IPS-NIHi11 (cell line): ENCODE measurements at places on chromosomes 4 and X.

GRCh38 chr4:109589119-109589518, 29.1 kb downstream of the MCUB start:
- no peak for DNase-seq

GRCh38 chr4:176897226-176897625, 104.5 kb upstream of the VEGFC start:
- DNase-seq, result no peak

GRCh38 chrX:46967547-46967946, 55.3 kb downstream of the JADE3 start:
- no peak for DNase-seq

DNA sequence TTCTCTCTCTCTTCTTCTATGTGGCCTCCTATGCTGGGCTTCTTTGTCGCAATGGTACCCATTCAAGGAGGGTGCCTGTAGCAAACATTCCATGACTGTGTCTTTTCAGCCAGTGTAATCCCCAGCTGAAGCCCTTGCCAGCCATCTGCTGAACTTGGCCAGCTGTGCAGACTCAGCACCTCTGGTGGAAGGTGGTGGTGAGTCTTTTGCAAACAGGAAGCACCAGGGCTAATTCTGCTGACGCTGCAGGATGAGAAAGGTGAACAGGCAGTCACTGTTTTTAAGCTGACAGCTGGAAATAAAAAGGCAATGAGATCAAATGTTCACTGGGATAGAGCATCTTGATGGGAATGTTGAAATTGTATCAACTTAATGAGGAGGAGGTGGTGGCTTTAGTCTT, 298.7 kb upstream of the CLNK start:
- DNase-seq, result no peak

GRCh38 chr4:172009446-172010230, 196.4 kb downstream of the GALNTL6 start:
- DNase-seq, result no peak

- DNase-seq, result peak; percentile 12
Observed at GRCh38 chrX:48919360-48919841, 577 bp upstream of the PIM2 start.

DNA sequence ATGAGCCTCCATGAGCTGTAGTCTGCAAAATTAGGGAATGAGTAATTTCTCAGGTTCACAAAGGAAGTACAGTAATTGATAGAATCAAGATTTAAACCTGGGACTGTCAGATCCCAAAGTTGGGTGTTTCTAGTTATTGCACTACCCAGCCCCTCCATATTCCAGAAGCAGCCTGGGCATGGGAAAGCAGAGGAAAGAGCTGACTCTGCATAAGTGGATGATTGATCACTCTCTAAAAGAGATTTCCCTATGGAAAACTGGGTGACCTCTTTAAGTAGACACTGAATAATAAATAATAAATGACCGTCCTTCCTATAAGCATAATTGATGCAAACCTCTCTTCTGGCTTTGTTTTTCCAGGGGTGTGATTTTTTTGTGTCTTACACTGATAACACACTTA, 5.2 kb downstream of the NAAA start:
- no peak for DNase-seq

GRCh38 chrX:13085526-13085925, 41.1 kb upstream of the FAM9C start:
- no peak for DNase-seq

DNA sequence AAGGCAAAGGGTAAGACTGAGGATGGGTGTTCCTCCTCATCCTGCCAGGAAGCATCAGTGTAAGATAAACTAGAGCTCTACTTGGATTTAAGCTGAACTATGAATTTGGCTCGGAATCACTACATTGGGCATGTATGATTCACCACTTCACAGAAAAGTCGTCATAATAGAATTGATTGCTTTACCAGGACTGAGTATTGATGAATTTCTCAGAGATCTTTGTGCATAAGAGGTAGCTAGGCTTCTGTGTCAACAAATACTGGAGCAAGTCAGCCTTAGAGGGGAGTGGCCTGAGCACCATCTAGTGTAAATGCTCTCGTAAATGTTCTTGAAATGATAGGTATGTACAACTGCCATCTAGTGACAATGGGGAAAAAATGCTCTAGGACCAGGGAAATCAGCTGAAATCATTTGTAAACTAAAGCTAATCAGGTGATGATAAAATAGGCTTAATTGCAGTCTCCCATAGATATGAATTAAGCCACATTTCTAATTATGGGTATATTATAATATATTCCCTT, 309.5 kb upstream of the FMR1 start:
- DNase-seq, result peak; percentile 2

DNA sequence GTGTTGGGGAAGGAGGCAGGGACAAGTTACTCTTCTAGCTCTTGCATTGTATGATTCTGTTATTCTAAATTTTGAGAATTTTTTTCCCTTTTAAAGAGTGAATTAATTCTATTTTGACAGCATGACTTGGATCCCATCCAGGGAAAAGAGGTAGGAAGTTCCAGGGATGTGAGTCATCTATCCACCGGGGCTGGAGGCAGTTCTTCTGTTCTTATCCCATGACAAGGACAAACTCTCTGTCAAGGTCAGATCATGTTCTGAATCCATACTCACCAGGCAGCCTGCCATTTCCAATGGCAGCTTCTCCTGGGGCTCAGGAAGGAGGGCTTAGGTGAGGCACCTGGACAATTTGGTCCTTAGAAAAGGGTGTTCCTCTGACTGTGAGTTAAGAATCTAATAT, 132.0 kb upstream of the MED14 start:
- no peak for DNase-seq

GRCh38 chrX:77446029-77446585, 1.1 kb upstream of the FGF16 start:
- peak; percentile 42 for DNase-seq

DNA sequence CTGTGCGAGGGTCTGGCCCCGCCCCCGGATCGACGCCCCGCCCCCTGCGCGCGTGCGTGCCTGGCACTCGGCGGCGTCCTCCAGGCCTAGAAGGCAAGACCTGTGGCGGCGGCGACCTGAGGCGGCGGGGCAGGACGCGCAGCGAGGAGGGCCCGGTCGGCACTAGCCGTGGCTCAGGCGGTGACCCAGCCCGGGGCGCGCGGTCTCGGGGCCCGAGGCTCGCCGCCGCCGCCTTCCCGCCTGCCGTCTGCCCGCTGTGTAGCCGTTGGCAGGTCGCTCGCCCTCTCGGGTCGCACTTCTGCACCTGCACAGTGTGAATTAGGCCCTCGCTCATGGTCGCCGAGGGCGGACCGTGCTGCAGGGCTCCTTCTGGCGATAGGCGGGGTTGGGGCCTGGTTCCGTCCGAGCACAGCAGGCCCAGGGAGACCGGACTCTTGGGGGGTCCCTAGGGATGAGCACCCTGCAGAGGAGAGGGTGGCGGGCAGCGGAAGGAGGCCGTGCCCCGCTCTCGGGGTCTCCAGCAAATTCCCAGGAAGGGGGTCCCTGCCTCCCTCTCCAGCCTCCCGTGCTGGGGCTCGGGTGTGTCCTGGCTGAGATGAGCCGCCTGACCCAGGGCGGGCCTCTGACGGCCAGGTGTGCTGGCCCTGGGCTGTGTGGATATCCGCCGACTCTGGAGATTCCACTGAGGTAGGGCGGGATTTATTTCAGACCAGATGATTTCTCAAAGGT, 557 bp upstream of the FAM53A start:
- no peak for DNase-seq

DNA sequence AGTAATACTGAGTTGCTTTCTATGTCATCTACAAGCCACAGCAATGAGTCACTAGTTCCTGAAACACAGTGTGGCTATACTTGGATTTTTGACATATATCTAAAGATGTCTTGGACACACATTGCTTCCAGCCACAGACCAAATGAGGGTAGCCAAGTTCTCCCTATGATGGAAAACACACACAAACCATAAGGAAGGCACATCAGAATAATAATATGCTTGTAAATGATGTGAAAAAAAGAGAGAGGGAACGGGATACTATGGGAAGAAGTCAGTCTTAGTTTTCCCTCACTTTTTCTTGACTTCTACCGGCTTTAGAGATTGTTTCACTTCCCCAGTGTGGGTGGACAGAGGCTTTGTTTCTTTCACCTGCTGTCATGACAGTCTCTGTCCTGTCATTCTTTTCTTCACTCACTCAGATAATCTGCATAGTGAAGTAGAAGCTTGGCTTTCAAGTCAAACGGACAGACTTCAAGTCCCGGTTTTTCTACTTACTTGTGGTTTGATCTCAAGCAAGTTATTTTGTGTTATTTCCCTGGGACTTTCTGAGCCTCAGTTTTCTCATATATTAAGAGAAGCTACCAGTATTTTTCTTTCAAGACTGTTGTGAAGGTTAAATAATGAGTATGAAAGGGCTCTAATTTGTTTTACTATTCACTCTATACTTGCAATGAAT, 34.7 kb downstream of the P2RY10 start:
- no peak for DNase-seq

- no peak for DNase-seq
Observed at GRCh38 chr4:99252746-99253145, 33.7 kb upstream of the ADH6 start.

DNA sequence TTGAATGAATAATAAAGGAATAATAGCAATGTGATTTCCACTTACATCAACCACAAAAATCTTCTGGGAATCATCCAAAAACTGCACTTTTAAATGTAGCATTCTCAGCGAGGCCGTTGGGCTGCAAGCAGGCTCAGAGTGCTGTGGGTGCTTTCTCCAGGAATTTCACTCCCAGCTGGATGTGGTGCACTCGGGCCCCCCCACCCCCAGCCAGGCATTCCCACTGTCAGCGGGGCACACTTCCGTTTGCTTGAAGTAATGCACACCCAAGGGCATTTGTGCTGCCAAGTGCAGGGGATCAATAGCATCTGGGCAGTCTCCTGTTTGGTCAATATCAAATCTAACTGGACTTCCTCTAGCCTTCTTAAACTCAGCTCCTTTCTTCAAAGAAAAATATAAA, at the start of gene FRMD7:
TSS of gene FRMD7 (minus strand) at position 278 of the 400 bp plus-strand sequence. CDS start at position 102, 176 bp downstream.
- DNase-seq, result no peak

DNA sequence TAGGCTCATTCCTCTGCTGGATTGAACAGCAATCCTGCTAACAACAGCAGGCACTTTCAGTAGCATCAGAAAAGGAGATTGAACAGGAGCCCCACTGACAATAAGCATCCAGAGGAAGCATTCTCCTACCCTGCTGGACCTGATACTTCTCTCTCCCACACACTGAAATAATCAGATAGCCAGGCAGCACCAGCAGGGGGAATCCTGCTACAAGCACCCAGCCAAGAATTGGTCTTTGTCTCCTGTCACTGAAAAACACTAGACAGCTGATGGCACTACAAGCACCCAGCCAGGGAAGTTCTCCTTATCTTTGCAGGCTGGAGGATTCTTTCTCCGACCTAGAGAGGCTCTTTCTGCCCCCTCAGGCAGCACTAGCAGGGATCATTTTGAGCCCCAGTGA, 444.3 kb upstream of the GRIA3 start:
- DNase-seq, result peak; percentile 5

- no peak for DNase-seq
Observed at GRCh38 chr4:27764526-27764837, 903.8 kb downstream of the STIM2 start.

DNA sequence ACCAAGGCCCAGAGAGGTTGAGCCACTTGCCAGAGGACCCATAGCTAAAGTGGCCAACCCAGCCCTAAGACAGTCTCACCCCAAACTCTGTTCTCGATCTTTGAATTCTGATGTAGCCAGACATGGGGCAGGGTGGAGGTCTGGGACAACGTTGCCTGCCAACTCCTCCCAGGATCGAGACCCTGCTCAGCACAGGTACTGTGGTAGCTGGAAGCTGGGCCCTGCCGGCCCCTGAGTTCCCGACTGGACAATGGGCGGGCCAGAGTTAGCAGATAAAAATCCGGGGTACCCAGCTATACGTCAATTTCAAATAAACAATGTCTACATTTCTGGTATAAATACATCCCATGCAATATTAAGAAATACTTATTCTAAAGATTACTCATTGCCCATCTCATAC, 35.3 kb downstream of the ADRA2C start:
- DNase-seq, result no peak

DNA sequence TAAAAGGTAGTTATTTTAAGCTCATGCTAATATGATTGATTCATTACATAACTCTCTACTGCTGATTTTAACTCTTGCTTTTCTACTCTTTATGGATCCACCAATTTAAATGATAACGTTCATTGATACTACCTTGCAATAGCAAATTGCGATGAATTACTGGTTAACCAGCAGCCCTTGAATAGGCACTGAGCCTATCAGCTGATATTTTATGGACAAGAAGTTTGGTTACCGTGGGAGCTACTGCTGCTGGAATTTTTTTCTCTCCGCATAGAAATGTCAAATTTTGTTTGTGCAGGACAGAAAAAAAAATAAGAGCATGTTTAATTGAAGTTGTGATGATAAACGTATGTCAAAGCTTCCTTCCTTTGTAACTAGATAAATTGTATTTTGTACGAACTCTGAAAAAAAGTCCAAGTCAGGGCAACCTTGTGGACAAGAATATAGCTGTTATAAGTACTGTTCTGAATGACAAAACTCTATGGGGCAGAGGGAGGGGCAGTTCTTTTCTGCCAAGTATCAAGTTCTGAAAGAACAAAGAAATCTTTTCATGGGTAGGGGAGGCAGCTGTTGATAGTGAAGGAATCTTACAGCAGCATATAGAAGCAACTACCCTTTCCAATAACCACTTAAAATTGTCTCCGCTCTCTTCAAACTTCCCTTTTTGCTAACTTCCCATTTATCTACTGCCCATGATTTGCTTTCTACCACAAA, 434.9 kb upstream of the PABPC4L start:
- DNase-seq, result no peak

DNA sequence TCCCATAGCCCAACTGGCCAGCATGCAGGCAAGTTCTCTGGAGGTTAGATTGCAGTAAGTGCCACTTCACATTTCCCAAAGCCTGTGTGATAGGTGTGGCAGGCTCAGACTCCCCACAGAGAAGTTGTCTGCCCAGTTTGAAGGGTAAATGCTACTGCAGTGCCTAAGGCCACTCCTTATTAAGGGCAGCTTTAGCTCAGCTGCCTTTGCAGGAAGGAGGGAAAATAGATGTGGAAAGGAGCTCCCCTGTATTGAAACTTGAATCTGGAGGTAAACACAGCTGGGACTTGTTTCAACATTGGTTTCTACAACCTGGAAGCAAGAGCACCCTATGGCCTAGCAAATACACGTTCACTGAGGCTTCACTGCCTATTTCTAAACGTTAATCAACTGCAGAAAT, 22.4 kb downstream of the NEXMIF start:
- peak; percentile 18 for DNase-seq

DNA sequence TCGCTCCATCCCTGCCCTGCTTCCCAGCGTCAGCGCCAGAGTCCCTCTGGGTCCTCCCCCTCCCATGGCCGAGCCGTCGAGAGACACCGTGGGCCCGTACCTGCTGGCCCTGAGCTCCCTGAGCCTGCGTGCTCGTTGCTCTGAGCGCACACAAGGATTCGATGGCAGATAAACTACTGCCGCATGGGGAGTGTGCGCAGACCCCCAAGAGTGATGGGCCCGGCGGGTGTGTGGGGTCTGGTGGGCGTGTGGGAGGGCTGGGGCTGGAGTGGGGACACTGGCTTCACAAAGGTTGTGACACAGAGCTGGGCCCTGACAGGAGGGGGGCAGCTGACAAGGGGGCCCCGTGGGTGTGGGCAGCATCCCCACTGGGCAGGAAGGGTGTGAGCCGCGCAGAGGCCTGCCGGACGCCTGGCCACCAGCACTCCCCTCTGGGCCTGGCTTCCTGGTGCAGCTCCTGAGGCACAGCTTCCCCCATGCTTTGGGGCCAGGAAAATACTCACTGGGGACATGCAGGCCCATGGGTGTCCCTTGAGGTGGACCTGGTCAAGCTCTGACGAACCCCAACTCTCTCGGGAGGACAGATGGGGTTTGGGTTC, 4.8 kb upstream of the RGS12 start:
- no peak for DNase-seq
